ENCODE measurements at places on chromosomes 13 and 19.
A peak's percentile ranks its signal among the peaks of the same experiment; 100 is the strongest.

- no peak for DNase-seq
Observed at GRCh38 chr19:35281303-35281702, 1.0 kb upstream of the HAMP start.

- no peak for DNase-seq
Observed at GRCh38 chr13:62924395-62924794, 1508.7 kb upstream of the PCDH20 start.

DNA sequence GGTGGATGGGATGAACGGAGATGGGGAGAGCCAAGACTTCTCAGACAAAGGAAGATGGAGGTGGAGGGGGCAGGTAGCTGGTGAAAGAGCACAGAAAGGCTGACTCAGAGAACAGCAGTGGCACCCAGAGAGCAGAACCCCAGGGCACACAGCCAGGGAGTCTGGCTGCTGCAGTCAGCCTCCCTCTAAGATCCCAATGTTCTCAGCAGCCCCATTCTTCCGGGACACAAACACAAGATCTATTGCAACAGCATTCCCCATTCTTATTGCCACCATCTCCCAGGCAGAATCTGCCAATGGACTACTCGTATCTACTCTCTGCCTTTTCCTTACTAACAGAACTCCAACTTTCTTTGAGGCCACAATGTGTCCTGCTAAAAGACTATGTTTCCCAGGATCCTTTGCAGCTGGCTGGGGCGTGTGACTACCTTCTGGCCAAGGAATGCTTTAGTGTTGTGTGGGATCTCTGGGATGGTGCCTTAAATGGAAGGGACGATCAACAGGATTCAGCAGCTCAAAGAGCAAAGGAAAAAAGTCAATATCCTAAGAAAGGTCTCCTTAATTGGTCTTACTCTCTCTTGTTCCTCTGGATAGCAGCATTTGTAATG, 7.5 kb downstream of the THAP8 start:
- peak; percentile 38 for DNase-seq

DNA sequence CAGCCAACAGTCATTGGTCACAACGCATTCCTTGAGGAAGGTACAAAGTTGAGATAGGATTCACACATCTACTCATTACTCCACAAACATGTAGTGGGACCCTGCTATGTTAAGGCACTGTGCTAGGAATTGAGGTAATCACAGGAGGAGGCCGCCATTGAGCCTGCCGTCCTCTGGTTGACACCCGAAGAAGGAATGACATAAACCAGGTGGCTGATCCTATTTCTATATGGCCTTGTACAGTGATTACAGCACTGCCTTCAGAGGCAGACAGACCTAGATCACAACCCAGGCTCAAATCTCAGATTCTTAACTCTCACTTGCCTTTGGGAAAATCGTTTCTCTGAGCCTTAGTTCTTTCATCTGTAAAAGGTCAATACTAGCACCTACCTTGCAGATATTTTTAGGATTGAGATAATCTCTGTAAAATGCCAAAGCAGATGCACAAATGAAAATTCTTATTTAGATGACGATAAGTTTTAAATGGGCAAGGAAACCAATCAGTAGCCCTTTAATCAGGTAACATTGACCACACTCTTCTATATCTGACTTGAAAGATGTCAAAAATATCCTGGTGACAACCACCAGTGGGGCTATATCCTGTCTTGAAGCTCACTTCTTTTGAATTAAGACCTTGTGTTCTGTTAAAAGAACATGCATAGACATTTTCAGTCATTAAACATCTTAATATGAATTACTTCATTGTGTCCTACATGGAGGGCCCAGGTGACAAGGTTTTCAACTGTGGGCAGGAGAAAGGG, 251.6 kb downstream of the KCTD12 start:
- DNase-seq: no peak

DNA sequence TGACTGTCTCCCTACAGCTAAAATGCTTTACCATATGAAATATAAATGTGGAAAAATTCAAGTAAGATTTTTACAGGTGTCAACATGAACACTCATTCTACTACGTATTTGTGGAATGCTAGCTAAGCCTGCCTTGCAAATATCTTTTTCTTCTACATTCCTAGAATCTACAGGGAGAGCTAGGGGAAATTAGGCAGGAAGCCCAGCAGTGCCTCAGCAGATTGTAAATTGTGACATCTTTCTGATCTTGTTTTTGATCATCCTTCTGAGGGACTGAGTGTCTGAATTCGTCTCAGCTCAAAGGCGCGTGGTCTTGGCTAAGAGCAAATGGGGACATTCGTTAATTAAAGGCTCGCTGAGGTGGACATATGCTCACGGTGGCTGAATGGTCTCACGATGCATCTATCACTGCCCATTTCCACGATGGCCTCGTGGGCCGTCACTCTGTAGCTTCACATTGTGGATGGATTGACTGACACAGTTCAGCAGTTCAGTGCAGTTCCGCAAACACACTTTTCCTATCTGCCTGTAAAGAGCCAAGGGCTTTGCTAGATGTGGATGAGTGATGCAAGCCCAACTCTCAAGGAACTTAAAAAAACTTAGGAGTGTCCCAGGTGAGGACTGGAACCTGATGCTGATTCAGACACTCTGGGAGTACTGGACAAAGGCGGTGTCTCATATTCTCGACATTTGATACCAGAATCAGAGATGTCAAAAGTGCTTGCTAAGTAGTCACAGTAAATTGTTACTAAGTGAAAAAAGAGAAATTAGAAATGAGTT, 562.5 kb downstream of the EFNB2 start:
- DNase-seq: no peak

Data from fibroblast of lung (primary cell).